AG08395 (cell line): ENCODE measurements at places on chromosomes 3 and 15.

DNA sequence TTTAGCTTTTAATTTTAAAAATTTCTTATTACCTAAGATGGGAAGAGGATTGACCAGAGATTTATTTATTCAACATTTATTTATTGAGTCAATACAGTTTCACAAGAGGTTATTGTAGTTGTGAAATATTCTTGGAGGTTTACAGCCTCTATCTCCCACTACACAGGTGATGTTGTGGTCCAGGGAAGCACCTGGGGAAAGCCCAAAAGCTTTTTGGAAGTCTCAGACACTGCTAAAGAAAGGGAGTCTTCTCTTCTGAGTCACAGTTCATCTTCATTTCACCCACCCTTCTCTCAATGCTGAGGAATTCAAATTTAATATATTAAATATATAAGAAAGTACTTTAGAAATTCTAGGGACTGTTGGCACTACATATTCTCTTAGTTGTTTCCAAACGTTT lies 41.8 kb downstream of the SERPINI1 start:
- no peak for DNase-seq

DNA sequence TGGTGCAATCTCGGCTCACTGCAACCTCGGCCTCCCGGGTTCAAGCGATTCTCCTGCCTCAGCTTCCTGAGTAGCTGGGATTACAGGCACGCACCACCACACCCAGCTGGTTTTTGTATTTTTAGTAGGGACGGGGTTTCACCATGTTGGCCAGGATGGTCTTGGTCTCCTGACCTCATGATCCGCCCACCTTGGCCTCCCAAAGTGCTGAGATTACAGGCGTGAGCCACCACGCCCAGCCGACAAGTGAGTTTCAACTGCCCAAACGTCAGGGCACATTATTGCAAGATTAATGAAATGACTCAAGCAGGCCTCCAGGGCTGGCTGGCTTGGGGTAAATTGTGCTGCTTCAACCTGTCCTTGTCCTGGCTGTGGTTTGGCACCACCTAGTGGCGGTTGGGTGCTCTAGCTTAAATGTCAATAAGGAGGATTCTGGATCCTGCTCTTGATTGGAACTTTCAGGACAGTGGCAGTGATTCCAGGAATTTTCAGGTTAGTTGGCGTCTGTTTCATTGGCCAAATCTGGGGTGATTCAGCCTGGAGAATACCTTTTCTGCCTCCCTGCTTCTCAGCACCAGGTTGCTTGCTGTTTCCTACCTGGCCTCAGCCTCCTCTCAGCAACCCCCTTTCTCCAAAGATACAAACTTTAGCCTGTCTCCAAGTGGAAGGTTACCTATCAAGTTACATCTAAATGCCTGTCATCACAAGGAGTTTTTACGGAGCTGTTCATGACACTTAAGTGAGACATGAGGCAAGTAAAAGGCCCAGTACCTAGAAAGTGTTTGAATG lies 32.4 kb upstream of the SACM1L start:
- DNase-seq: peak; percentile 92

- DNase-seq: no peak
Observed at GRCh38 chr3:129773691-129774663, 119.5 kb downstream of the TMCC1 start.

DNA sequence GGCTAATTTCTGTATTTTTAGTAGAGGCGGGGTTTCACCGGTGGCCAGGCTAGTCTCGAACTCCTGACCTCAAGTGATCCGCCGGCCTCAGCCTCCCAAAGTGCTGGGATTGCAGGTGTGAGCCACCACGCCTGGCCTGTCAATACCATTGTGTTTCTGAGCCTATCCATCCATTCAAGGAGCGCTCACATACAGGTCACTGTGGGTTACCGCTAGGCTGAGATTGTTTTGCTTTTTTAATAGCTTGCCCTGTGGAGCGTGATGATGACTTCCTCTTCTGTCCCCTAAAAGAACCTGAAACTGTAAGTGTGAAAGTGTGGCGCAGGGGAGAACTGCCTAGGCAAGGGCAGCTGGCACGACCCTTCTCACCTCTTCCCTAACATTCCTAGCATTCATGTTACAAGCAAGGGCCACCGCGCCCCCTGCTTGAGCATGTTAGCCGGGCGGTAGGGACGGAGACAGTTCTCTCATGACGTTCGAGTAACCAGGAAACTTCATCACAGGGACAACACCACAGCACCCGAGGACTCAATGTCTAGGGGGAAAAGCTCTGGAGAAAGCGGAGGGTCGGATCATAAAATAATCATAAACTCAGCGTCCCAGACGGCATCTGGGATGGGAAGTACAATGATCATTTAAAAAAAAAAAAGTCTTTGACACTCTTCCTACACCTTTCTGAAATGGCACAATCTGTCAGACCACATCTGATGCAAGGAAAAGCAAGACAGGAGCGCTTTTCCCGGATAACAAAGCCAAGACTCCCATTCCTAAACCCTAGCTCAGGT lies 790 bp downstream of the LAMP3 start:
- no peak for DNase-seq

- no peak for DNase-seq
Observed at GRCh38 chr3:123258359-123258758, 56.6 kb downstream of the SEC22A start.

DNA sequence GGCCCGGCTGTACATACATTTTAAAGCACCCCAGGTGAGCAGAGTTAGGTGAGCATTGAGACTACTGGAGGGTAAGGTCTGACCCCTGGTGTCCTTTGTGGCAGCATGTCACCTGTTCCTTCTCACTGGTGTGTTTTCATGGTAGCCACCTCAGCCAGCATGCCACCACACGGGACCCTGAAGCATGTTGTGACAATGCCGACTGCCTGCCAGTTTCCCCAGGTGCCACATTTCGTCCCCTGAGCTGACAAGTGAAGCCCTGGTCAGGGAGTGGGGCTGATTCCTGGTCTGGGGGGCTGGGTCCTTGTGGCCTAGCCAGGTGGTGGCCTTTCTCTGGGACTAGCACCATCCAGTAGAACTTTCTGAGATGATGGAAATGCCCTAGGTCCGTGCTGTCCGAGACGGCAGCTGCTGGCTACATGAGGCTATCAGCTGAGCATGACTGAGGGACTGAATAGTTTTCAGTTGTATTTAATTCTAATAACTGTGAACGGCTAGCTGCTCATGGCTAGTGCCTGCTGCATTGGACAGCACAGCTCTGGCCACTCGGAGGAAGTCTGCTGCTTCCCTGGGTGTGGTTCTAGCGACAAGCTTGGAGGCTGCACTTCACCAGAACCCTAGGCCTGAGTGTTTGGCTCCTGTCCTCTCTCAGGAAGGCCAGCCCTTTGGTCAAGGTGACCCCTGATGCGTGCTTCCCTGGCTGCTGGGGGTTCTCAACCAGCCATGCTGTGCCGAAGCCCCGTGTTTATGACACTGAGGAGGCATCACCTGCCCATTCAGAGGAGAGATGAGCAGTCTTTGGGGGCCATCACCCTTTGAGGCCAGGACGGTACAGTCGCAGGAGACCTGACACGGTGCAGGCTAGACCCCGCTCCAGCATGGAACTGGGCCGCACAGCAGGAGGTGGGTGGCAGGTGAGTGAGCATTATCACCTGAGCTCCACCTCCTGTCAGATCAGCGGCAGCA lies 3.9 kb downstream of the C3orf22 start:
- no peak for DNase-seq

GRCh38 chr3:59386165-59386564 lies 336.3 kb upstream of the CFAP20DC start:
- DNase-seq: no peak

GRCh38 chr15:44193651-44194322 lies 1.3 kb downstream of the FRMD5 start:
- peak; percentile 27 for DNase-seq

DNA sequence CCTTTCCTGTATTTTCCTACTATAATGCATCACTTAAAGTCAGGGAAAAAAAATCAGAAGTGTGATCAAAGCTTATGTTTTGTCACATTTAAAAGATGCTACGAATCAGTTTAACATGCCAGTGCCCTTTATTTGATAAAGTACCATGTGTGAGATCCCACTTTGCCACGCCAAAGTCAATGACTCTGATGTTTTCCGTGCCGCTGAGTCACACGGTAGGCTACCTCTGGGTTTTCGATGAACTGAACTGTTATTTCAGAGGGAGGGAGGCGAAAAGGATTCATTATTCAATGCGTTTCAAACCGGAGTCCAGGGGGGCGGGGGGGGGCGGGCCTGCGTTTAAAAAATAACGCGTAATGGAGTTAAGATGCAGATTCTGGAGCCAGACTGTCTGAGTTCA lies 203.0 kb downstream of the ABHD5 start:
- peak; percentile 31 for DNase-seq

- no peak for DNase-seq
Observed at GRCh38 chr3:45330510-45331295, 57.7 kb upstream of the LARS2 start.

DNA sequence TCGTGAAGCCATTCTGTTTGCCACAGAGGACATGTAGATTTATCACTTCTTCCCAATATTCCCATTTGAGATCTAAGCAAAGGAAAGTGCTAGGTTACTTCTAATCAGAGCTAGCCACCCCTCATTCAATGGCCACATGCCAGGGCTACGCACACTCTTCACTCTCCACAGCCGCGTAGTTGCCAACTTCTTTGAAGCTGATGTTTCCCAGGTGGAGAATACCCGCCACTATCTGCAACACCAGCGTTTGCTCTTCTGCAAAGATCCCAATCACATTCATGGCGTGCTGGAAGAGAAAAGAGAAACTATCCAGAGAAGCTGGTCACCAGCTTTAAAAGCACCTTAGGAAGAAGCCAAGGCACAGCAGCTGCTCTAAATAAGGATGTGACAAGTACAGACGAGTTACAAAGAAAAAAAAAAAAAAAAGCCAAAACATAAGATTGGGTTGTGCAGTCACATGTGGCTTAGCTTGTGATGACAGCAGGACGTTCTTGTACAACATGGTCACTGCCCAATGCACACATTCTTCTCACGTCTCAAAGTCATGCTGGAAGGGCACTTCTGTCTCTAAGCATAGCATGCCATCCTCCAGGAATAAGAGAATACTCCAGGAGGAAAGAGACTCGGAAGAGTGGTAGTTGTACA lies 16.4 kb downstream of the LDHAL6B start:
- DNase-seq: no peak

- peak; percentile 54 for DNase-seq
Observed at GRCh38 chr3:50251220-50251619, 15.2 kb downstream of the GNAI2 start.

GRCh38 chr15:86382341-86382740 lies 302.7 kb downstream of the AGBL1 start:
- no peak for DNase-seq

GRCh38 chr3:42690191-42690590 lies 4.9 kb downstream of the KLHL40 start:
- no peak for DNase-seq
